ENCODE measurements at places on chromosomes 12 and 14.
A peak's percentile ranks its signal among the peaks of the same experiment; 100 is the strongest.

GRCh38 chr12:18970603-18971002 lies 158.9 kb upstream of the PLEKHA5 start:
- no peak overlapping the region for H3K27ac ChIP-seq
- no peak overlapping the region for H3K4me3 ChIP-seq

GRCh38 chr12:113097716-113098440 lies 37.7 kb downstream of the RASAL1 start:
- H3K27me3 ChIP-seq, result no peaks in the 10 kb centered on the region
- no peak overlapping the region for H3K27ac ChIP-seq
- no peak overlapping the region for H3K4me3 ChIP-seq
- no peaks in the 10 kb centered on the region for H3K36me3 ChIP-seq
- no peak for DNase-seq

DNA sequence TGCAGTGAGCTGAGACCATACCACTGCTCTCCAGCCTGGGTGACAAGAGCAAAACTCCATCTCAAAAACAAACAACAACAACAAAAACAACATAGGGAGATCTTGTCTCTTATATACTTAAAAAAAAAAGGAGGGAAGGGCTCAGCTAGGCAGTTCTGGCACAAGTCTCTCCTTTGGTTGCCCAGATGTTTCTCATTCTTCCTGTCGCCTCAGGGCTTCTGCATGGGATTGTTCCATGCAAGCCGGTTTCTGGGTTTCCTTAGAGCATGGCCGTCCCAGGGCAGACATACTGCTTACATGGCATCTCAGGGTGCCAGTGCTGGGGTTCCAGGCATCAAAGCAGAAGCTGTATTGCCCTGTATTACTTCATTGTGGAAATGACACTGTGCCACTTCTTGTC lies 5.2 kb upstream of the SLC8B1 start:
- H3K4me3 ChIP-seq, result no peak overlapping the region
- no peaks in the 10 kb centered on the region for H3K36me3 ChIP-seq
- no peaks in the 10 kb centered on the region for H3K27me3 ChIP-seq

GRCh38 chr14:84108746-84109457 lies 1421.0 kb upstream of the FLRT2 start:
- DNase-seq, result no peak
- no peak overlapping the region for H3K27ac ChIP-seq
- H3K4me3 ChIP-seq, result no peak overlapping the region
- no peaks in the 10 kb centered on the region for H3K4me1 ChIP-seq
- H3K36me3 ChIP-seq, result no peaks in the 10 kb centered on the region
- no peaks in the 10 kb centered on the region for H3K27me3 ChIP-seq

GRCh38 chr12:55742719-55743405 lies at the start of gene GDF11:
TSS of gene GDF11 (plus strand) at chr12:55743122. CDS start at chr12:55743317, 195 bp downstream.
- H3K27me3 ChIP-seq, result no peaks in the 10 kb centered on the region
- H3K4me1 ChIP-seq, result peaks cover 50% of the 10 kb centered on the region
- no peak within 1 kb of the TSS for H3K27ac ChIP-seq
- H3K4me3 ChIP-seq, result peak within 1 kb of the TSS; percentile 66

- no peaks in the 10 kb centered on the region for H3K4me1 ChIP-seq
- no peak for DNase-seq
- H3K36me3 ChIP-seq, result no peaks in the 10 kb centered on the region
- H3K27me3 ChIP-seq, result no peaks in the 10 kb centered on the region
- H3K27ac ChIP-seq, result no peak overlapping the region
- H3K4me3 ChIP-seq, result no peak overlapping the region
Measured at GRCh38 chr14:93989939-93990338, 7.2 kb upstream of the CCDC197 start.

DNA sequence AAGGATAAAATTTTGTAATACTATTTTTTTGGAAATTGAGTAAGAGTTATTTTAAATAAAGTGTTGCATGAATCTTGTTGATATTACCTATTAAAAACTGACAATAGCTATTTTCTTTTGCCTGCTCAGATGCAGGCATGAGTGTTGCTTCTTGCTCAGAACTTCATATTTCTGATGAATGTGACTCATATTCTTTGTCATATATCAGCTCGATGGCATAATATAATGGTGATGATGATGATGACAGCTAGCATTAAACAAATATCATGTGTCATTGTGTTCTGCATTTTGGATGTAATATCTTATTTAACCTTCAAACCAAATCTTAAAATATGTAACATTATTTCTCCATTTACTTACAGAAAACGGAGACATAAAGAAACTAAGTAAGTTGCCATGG lies 605.5 kb upstream of the FOXG1 start:
- no peaks in the 10 kb centered on the region for H3K27me3 ChIP-seq
- no peak for DNase-seq
- H3K36me3 ChIP-seq, result no peaks in the 10 kb centered on the region
- no peak overlapping the region for H3K4me3 ChIP-seq

DNA sequence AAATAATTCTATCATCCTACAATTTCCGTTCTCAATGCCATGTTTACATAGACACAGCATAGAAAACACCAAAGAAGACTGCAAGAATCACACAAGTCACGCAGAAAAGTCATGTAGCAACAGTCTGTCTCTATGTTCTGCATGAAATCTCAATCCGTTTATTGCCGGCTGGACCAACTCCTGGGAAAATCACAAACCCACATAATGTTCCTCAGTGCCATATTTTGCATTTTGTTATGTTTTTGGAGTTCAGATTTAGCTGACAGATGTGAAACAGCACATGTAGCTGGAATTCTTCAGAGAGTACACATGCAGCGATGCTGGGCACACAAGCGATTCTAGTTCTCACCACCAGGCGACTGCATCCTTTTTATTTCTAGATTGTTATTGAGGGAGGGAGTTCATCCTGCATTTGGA lies 193.1 kb downstream of the APAF1 start:
- H3K36me3 ChIP-seq, result no peaks in the 10 kb centered on the region
- no peaks in the 10 kb centered on the region for H3K4me1 ChIP-seq
- no peak overlapping the region for H3K4me3 ChIP-seq
- no peak overlapping the region for H3K27ac ChIP-seq
- DNase-seq, result no peak
- H3K27me3 ChIP-seq, result no peaks in the 10 kb centered on the region
